Thyroid gland (tissue), 4 donors: ENCODE measurements at places on chromosomes 2 and 18. TPM values are rescaled to one million over a fixed set of nuclear protein-coding genes. Genes with fewer than 3 reads are reported as not detected.

ANKRD62 gene
- not detected for total RNA-seq

DNA sequence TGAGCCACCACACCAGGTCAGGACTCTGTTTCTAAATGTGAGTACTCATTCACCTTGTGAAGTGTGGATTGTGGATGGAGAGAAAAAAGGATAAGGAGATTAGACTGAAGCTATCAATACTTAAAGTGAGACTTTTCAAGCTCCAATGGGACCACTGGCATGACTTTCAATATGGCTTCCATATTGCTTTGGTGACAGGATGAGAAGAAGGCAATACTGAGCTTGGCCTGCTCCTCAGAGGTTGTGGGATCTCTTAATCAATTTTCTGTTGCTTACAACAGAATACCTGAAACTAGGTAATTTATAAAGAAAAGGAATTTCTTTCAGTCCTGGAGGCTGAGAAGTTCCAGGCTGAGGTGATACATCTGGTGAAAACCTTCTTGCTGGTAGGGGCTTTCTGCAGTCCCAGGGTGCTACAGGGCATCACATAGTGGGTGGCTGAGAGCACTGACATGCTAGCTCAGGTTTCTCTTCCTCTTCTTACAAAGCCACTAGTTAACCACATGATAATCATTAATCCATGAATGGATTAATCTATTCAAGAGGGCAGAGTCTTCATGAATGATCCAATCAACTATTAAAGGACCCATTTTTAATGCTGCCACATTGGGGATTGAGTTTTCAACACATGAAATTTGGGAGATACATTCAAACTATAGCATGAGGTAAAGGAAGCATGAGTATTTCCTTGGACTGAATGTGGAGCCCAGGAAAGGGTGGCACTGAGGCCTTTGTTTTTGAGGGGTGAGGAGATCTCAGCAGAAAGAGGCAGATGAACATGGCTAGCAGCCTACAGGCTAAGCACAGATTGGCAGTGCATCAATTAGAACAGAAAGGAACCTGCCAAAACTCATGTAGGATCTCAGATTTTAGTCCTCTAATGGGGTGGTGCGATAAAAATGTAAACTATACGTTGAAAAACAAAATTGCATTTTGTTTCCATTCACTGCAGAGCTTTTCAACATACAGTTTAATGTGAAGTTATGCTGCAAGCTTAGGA is 274.5 kb downstream of the PIK3C3 start:
- H3K27me3 ChIP-seq, result no peaks in the 10 kb centered on the region
- no peaks in the 10 kb centered on the region for H3K36me3 ChIP-seq
- H3K27ac ChIP-seq, result no peak overlapping the region
- no peak for DNase-seq
- H3K4me1 ChIP-seq, result no peaks in the 10 kb centered on the region

- H3K4me1 ChIP-seq, result no peaks in the 10 kb centered on the region
- no peak for DNase-seq
- no peaks in the 10 kb centered on the region for H3K27me3 ChIP-seq
- no peak overlapping the region for H3K4me3 ChIP-seq
- no peak overlapping the region for H3K27ac ChIP-seq
- no peaks in the 10 kb centered on the region for H3K36me3 ChIP-seq
These were observed 690.5 kb downstream of the ARHGAP15 start for GRCh38 chr2:143819764-143820163.

FBXO36 gene
- total RNA-seq, result 17.9 TPM

- peaks cover 13% of the 10 kb centered on the region for H3K36me3 ChIP-seq
- H3K4me1 ChIP-seq, result peaks cover 9% of the 10 kb centered on the region
- H3K27me3 ChIP-seq, result no peaks in the 10 kb centered on the region
- no peak overlapping the region for H3K27ac ChIP-seq
- DNase-seq, result no peak
- no peak overlapping the region for H3K4me3 ChIP-seq
These were observed 83.2 kb upstream of the DTNB start for GRCh38 chr2:25756536-25756935.

GRCh38 chr2:25819597-25820039 is 58.7 kb downstream of the ASXL2 start:
- no peaks in the 10 kb centered on the region for H3K36me3 ChIP-seq
- H3K27me3 ChIP-seq, result no peaks in the 10 kb centered on the region
- H3K4me1 ChIP-seq, result peaks cover 28% of the 10 kb centered on the region
- DNase-seq, result no peak
- no peak overlapping the region for H3K27ac ChIP-seq

GRCh38 chr2:159549234-159549633 is 67.1 kb downstream of the BAZ2B start:
- no peak for DNase-seq
- H3K4me1 ChIP-seq, result no peaks in the 10 kb centered on the region

NR4A2 gene
- total RNA-seq, result 4.2 TPM

MRPL33 gene
- total RNA-seq, result 70.2 TPM

GRCh38 chr18:2799369-2799768 is 47.4 kb upstream of the EMILIN2 start:
- no peak overlapping the region for H3K4me3 ChIP-seq
- H3K4me1 ChIP-seq, result no peaks in the 10 kb centered on the region
- no peak for DNase-seq
- no peaks in the 10 kb centered on the region for H3K27me3 ChIP-seq
- H3K27ac ChIP-seq, result no peak overlapping the region

DNA sequence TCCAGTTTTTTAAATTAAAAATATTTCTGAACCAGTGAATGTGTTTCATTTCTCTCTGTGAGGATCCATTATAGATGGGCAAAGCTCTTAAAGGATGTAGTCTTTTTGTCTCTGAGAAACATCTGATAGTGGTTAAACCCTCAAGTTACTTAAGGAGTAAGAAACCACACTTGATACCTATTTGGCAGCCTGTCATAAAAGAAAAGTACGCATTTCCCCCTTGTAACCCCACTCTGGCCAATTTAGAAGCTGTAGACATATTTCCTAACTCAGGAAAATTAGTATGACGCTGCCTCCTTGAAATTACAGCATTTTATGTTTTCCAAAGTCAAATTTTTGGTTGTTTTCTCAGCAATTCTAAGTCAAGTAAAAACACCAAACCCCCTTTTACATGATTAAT is 2.0 kb downstream of the STAT4 start:
- no peaks in the 10 kb centered on the region for H3K27me3 ChIP-seq
- no peaks in the 10 kb centered on the region for H3K4me1 ChIP-seq
- H3K27ac ChIP-seq, result no peak overlapping the region
- DNase-seq, result no peak
- no peaks in the 10 kb centered on the region for H3K36me3 ChIP-seq

DNA sequence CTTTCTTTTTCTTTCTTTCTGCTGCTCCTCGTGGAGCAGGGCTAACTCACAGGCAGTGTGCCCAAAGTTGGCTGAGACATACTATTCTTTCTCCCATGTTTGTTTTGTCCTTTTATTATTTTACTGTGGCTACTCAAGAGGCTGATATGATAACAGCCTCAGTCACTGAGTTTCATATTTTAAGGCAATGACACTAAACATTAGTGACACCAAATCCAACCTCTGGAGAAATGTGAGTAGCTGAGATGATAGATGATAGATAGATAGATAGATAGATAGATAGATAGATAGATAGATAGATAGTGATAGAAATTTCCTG is 45.8 kb upstream of the GLS start:
- H3K27ac ChIP-seq, result no peak overlapping the region
- no peaks in the 10 kb centered on the region for H3K36me3 ChIP-seq
- no peaks in the 10 kb centered on the region for H3K27me3 ChIP-seq
- no peak overlapping the region for H3K4me3 ChIP-seq
- no peak for DNase-seq
- H3K4me1 ChIP-seq, result peaks cover 7% of the 10 kb centered on the region

GRCh38 chr2:62783679-62784078 is 78.2 kb downstream of the EHBP1 start:
- no peak for DNase-seq
- H3K4me3 ChIP-seq, result no peak overlapping the region
- H3K27ac ChIP-seq, result no peak overlapping the region
- H3K36me3 ChIP-seq, result no peaks in the 10 kb centered on the region
- no peaks in the 10 kb centered on the region for H3K27me3 ChIP-seq

DNA sequence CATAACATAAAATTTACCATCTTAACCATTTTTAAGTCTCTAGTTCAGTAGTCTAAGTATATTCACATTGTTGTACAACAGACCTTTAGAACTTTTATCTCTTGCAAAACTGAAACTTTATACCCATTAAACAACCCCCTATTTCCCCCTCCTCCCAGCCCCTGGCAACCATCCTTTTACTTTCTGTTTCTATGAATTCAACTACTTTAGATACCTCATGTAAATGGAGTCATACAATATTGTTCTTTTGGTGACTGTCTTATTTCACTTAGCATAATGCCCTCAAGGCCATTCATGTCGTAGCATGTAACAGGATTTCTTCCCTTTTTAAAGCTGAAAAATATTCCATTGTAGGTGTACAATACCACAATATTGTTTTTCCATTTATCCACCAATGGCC is 129.8 kb downstream of the PDE11A start:
- DNase-seq, result no peak
- H3K4me3 ChIP-seq, result no peak overlapping the region
- H3K36me3 ChIP-seq, result no peaks in the 10 kb centered on the region
- H3K27ac ChIP-seq, result no peak overlapping the region

DNA sequence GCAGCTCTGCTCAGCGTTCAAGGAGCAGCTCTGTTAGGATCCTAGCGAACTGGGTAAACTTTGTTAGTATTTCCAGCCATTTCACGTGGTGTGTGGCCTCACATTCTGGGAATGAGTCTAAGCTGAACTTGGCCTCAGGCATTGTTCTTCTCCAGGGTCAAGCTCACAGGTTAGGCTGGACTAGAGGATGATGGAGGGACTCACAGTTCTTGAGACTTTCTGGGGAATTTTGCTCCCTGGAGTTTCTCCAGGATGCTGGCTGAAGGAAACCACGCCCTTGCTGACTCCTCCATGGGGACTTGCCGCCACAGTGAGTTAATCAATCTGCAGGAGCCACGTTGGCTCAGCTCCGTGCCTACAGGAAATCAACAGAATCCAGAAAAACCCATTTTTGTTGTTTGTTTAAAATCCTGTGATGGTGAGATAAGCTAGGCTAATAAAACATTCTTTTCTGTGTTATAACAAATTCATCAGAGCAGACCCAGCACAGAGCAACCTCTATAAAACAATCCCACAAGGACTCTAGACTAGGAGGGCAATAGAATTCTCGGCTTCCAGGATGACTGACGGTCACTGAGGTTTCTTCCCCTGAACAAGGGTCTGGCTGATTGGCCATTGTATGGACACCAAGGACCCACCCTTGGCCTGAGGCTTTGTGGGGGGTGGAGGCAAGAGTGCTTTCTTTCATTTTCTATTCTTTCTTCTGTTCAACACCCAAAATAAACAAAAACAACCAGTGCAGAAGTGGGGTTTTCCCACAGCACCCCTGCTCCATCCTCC is 12.6 kb downstream of the CNDP1 start:
- H3K27ac ChIP-seq, result no peak overlapping the region
- no peaks in the 10 kb centered on the region for H3K36me3 ChIP-seq
- H3K27me3 ChIP-seq, result no peaks in the 10 kb centered on the region
- H3K4me1 ChIP-seq, result peaks cover 4% of the 10 kb centered on the region
- DNase-seq, result no peak
- H3K4me3 ChIP-seq, result no peak overlapping the region

UNC80 gene
- 2.6 TPM for total RNA-seq
